Amniotic stem cell (primary cell): ENCODE measurements at places on chromosomes 1 and 21.

DNA sequence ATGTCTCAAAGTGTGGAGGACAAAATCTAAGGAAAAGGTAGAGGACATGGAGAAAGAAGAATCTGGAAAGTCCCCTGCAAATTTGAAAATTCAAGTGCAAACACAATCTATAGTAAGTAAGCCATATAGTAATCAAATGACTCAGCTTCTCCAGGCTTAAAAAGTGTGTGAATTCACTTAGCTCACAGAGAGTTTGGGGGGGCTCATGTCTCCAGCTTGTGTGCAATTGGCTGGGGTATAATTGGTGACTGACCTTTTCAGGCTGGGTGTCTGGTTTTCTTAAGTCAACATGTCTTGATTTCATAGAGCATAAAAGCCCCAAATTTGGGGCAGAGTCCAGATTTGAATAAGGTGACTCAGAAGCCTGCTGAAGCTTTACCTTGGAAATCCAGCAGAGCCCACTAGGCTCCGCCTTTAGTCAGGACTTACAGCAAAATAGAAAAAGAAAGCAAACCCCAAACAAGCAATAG lies 8.6 kb downstream of the CLDN14 start:
- no peak for DNase-seq

- DNase-seq = no peak
These were observed 273.8 kb downstream of the RPS6KC1 start for GRCh38 chr1:213324859-213325258.

DNA sequence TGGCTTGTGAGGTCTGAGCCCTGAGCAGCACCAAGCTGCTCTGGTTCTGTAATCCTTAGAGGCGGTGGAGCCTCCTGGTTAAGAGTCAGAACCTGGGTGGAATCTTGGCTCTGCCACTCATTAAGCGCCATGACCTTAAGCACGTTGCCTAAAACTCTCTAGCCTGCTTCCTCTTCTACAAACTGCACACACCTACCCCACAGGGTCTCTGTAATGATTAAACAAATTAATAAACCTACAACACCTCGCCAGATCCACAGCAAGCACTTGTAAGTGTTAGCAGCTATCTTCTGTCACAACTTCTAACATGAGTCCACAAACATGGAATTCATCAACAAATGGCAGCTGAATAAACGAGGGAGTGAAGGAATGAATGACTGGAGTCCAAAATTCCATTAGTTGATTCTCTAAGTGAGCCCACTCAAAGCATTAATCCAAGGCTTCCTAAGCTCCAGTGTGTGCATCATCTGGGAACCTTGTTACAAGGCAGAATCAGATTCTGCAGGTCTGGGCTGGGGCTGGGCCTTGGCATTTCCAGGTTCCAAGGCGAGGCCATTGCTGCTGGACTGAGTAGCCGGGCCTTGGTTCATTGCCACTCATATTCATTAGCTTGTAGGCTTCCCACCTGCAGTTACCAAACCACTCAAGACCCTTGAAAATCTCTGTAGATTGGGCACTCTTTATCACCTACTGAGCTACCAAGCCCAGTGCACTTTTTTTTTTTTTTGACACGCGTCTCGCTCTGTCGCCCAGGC lies 168.6 kb downstream of the HIVEP3 start:
- DNase-seq = no peak

GRCh38 chr1:41547781-41548560 lies 63.5 kb upstream of the EDN2 start:
- DNase-seq = no peak

- no peak for DNase-seq
These were observed 28.4 kb downstream of the METTL13 start for GRCh38 chr1:171809834-171810233.

- no peak for DNase-seq
These were observed 41.3 kb upstream of the LAMC2 start for GRCh38 chr1:183144752-183145151.

- DNase-seq = no peak
These were observed 13.4 kb upstream of the HMCN1 start for GRCh38 chr1:185720633-185721272.

- DNase-seq = no peak
These were observed 2.3 kb downstream of the ADGRB2 start for GRCh38 chr1:31761883-31762282.

DNA sequence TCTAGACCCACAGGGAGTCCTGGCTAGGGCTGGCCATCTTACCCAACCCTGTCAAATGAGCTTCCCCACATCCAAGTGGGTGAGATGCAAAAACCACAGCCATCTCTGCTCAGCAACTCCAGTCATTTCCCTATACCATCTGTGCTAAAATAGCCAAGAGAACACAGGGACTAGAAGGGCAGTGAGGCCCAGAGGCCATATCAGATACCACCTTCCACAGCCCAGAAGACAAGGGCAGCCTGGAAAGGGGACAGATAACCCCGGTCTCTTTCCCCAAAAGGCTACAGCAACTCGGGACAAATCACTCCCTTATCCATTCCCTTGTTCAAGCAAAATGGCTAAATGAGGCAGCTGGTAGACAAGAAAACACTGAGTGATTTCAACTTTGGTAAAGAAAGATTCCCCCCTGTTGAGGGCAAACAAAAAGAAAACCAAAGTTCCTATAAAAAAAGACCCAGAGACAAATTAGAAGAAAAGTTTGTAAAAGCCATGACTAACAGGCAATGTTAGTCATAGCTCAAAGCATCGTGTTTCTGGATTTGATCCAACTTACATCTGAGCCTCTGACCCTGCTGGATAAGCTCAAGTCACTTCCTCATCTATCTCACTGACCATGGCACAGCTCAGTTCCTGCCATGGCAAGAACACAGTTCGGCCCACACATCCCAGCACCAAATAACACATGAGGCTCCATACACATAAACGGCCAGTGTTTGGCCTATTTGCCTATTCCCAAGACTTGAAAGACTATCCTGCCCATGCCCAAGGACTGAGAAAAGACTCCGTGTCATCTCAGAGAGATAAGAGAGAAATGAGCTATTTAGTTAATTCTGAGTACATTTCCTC lies 3.1 kb downstream of the LAMB3 start:
- peak; percentile 62 for DNase-seq

- DNase-seq = no peak
These were observed 546 bp upstream of the ZNF695 start for GRCh38 chr1:247008406-247008799.

DNA sequence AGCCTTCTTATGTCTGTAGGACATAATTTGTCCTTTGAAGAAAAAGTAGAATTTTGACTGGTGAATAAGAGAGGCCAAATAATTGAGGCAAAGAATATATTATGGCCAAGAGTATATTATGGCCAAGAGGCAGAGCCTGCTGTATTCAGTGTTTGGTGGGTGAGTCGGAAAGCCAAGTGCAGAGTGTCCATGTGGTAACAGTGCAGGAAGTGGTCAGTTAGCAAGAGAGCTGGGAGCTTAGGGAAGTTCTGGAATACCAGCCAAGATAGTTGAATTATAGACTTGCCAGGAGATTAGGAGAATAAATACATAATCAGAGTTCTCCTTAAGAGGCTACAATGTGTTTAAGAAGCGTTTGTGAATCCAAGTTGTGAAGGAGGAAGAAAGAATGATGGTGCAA lies 131.5 kb upstream of the LMO4 start:
- DNase-seq = no peak

GRCh38 chr1:231160895-231161666 lies 777 bp upstream of the TRIM67 start:
- no peak for DNase-seq

GRCh38 chr1:150507912-150508864 lies at the start of gene ECM1:
Gene ECM1 (plus strand): TSS chr1:150508109. CDS start chr1:150508210, 101 bp downstream.
- DNase-seq = peak; percentile 81

DNA sequence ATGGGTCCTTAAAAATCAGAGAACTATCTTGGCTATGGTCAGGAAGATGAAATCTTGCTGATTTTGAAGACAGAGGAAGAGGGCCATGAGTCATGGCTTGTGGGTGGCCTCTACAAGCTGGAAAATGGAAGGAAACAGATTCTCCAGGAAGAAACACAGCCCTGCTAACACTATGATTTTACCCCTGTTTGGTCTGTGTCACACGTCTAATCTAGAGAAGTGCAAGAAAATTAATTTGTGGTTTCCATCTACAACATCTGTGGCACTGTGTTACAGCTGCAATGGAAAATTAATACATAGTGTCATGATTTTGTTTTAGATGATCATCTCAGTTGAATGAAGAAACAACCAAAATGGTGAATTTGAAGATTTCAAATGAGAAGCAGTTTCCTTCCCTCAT lies 288.7 kb upstream of the NRIP1 start:
- no peak for DNase-seq

DNA sequence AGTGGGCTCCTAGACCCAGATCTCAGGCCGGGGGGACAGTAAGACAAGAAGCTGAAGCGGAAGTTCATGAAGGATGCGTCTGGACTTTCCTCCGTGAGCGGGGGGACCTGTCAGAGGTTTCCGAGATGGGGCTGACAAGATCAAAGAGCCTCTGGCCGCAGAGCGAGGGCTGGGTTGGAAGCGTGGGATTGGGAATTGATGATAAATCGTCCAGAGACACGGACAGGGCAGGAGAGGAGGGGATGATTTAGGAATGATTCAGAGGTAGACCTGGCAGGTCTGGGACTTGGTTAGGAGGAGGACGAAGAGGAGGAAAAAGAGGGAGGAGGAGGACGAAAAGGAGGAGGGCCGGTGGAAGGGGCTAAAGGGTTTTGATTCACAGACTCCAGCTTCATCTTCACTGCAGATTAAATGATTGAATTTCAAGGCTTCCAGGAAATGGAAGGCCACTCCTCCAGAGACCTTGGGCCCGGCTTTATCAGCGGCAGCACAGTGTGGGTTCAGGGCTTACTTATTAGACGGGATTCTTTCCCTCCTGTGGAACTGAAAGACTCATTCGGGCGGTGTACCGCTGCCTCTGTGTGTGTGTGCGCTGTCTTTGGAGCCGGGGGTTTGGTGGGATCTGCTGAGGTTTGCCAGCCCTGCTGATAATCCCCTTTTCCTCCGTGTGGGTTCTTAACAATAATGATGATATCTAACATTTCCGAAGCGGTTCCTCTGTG lies 85.7 kb upstream of the SLC45A1 start:
- no peak for DNase-seq

DNA sequence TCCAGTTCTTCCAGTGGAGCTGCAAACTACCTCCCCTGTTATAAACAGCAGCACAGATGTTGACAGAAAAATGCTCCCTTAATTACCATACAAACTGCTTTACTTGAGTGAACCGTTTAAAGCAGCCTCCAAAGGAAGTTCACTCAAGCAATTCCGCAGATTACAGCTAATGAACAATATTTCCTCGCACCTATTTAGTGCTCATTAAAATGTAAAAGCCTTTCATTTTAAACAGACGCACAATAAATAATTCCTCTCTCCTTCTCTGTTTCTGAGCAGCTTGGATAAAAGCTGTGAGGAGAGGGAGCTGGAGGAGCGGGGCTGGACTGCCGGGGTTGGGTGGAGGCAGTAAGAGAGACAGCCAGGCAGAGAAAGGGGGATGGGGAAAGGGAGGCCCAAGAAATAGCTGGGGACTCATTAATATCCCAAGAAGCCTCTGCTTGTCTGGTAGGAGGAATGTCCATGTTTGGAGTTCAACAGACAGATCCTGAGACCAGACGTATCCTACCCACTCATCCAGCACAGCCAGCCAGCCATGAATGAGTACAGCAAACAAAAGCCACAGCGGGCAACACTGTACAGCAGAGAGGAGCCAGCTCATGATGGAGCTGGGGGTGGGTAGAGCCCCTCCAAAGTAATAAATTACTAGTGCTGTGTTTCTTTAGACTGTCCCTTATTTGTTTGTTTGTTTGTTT lies 227.7 kb downstream of the GPATCH2 start:
- DNase-seq = no peak

DNA sequence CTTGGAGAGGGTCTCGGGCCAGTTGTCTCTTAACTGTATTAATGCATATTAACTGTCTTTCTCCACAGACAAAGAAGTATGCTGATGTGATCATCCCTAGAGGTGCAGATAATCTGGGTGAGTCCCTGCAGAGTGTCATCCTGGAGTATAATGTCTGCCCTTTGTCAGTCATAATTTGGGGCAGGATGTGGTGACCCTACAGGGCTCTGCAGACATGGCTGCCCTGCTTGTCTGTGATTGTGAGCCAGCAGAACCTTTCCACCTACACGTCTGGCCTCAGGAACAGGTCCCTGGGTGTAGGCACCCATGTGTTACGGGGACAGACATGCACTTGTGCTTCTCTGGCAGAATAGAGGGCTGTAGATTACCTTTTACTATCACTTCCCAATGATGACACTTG lies 78.4 kb downstream of the UCK2 start:
- no peak for DNase-seq

GRCh38 chr21:17911628-17912027 lies 92.5 kb upstream of the C21orf91 start:
- DNase-seq = no peak

DNA sequence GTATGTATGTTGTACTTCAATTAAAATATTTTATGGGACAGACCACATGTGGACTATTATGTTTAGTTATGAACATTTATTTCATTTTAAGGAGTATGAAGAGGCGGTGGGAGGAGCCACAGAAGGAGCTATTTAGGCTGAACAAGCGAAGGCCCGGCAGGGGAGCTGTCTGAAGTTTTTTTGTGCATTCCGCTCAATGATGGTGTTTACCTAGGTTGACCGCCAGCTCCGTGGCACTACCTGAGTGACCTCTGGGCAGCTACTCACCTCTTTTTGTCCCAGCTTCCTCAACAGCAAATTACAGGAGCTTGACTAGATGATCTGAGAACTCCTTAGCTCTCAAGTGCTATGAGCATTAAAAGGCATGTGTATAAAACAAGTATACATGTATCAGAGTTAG lies 32.7 kb upstream of the C1orf198 start:
- no peak for DNase-seq

DNA sequence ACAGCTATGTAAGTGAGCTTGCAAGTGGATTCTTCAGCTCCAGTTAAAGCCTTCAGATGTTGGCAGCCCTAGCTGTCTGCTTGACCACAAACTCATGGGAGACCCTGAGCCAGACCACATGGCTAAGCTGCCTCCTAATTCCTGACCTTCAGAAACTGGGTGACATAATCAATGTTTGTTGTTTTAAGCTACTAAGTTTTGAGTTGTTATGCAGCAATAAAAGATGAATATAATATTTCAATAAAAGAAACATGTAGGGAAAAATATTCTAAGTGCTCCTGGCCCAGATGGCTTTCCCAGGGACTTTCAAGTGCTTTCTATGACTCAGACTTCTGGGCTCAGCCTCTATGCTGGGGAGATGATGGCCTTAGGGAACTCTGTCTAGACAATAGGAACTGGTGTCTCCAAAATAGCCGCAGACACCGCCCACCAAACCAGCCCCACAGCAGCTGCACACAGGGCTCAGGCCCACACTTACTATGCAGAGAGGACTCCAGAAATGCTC lies 20.3 kb upstream of the AZIN2 start:
- DNase-seq = peak; percentile 79

GRCh38 chr1:70842562-70842961 lies 205.1 kb downstream of the PTGER3 start:
- DNase-seq = no peak
